IMR-90 (cell line): ENCODE measurements at places on chromosomes 2 and 18. TPM values are rescaled to one million over a fixed set of nuclear protein-coding genes. Genes with fewer than 3 reads are reported as not detected.

- no peaks in the 10 kb centered on the region for H3K27me3 ChIP-seq
- H3K4me1 ChIP-seq, result 0 out of 2 replicates have a peak, but pooled peaks cover 2% of the 10 kb centered on the region
- no peak overlapping the region for H3K4me3 ChIP-seq
These were observed 409.8 kb downstream of the GPD2 start for GRCh38 chr2:156845806-156846558.

- H3K4me3 ChIP-seq, result no peak overlapping the region
- no peak for DNase-seq
- no peaks in the 10 kb centered on the region for H3K4me1 ChIP-seq
- no peak overlapping the region for H3K27ac ChIP-seq
- H3K27me3 ChIP-seq, result no peaks in the 10 kb centered on the region
These were observed 17.0 kb downstream of the WDPCP start for GRCh38 chr2:63571291-63571690.

DNA sequence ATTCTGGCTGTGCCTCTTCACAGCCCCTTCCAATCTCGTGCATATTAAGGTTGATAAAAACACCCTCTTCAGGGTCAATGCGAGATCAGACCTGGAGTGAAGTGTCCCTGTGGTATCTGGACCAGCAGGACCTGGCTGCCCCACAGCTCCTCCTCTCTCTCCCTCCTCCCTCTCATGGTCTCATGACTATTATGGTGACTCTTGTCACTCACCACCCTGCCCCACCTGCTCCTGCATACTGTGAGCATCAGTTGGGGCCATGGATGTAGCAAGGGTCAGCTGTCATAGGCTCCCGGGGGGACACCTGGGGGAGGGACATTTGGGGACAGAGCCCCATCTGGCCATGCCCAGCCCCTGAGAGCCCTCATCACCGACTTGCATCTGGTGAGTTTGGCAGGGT, 50.2 kb downstream of the ODC1 start:
- DNase-seq, result no peak
- no peaks in the 10 kb centered on the region for H3K27me3 ChIP-seq
- H3K36me3 ChIP-seq, result peaks cover 3% of the 10 kb centered on the region; the same call in 1 of the 2 replicates
- H3K4me1 ChIP-seq, result peaks cover 3% of the 10 kb centered on the region; the same call in 1 of the 2 replicates

- H3K27me3 ChIP-seq, result no peaks in the 10 kb centered on the region
- peak; percentile 18 for DNase-seq
- H3K27ac ChIP-seq, result peak overlapping the region; percentile 67
- no peaks in the 10 kb centered on the region for H3K4me1 ChIP-seq
- peaks cover 2% of the 10 kb centered on the region; the same call in 1 of the 2 replicates for H3K36me3 ChIP-seq
These were observed 788 bp downstream of the USP14 start for GRCh38 chr18:159037-159652.

GRCh38 chr2:64263315-64263714, 119.1 kb upstream of the PELI1 start:
- no peak overlapping the region for H3K27ac ChIP-seq
- H3K4me1 ChIP-seq, result peaks cover 2% of the 10 kb centered on the region; the same call in 1 of the 2 replicates
- DNase-seq, result peak; percentile 88

DNA sequence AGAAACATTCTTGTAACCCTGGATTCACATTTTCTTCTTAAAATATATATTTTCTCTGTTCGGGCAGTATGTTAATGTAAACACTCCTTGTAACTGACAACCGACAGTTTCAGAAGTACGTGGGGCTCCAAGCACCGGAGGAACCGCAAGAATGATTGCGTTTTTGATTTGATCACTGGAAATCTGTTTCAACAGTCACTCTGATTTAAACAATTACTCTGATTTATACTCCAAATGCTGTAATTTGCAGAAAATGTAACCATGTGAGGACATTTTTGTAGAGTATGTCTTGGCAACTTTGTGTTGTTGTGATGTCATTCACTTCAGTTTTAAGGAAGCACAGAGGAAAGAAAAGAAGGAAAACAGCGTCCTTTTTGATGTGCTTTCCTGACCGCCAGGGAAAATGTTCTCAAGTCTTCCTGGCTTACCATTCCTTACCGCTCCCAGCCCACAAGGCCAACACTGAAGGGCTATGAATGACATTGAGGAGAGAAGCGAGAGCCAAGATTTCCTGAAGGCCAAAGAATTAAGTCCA, 77.7 kb downstream of the APOB start:
- H3K36me3 ChIP-seq, result no peaks in the 10 kb centered on the region
- no peak for DNase-seq
- H3K27me3 ChIP-seq, result peaks cover 15% of the 10 kb centered on the region
- no peak overlapping the region for H3K27ac ChIP-seq

GRCh38 chr2:86768189-86768949, 22.3 kb downstream of the CD8A start:
- no peaks in the 10 kb centered on the region for H3K27me3 ChIP-seq
- DNase-seq, result no peak
- no peak overlapping the region for H3K4me3 ChIP-seq
- no peaks in the 10 kb centered on the region for H3K4me1 ChIP-seq
- H3K27ac ChIP-seq, result no peak overlapping the region

DNA sequence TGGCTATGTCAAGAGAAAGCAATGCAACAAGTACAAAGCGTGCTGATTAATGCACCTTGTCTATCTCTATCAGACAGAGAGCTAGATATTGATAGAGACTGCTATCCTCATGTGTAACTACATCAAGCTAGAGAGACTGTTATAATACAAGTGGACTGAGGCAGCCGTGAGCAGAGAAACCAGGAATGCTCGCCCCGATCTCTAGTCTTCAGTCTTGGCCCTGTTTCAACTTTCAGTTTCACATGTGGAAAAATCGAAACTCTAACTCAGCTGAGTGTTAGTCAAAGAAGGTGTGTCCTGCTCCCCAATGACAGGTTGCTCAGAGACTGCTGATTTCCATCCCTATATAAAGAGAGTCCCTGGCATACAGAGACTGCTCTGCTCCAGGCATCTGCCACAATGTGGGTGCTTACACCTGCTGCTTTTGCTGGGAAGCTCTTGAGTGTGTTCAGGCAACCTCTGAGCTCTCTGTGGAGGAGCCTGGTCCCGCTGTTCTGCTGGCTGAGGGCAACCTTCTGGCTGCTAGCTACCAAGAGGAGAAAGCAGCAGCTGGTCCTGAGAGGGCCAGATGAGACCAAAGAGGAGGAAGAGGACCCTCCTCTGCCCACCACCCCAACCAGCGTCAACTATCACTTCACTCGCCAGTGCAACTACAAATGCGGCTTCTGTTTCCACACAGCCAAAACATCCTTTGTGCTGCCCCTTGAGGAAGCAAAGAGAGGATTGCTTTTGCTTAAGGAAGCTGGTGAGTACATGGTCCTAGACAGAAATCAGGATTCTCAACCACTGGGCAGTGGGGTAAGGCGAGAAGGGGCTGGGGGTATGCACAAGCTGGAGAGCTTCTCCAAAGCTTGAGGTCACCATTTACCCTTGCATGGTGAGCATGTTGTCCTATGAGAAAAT, at the start of gene RSAD2:
Gene RSAD2, plus strand, starts transcription at position 376 of the 903 bp plus-strand sequence. Its CDS starts 24 bp downstream, at position 400.
- peak; percentile 16 for DNase-seq
- H3K27ac ChIP-seq, result no peak within 1 kb of the TSS
- H3K4me1 ChIP-seq, result no peaks in the 10 kb centered on the region
- H3K4me3 ChIP-seq, result peak within 1 kb of the TSS; percentile 37
- H3K36me3 ChIP-seq, result no peaks in the 10 kb centered on the region

DNA sequence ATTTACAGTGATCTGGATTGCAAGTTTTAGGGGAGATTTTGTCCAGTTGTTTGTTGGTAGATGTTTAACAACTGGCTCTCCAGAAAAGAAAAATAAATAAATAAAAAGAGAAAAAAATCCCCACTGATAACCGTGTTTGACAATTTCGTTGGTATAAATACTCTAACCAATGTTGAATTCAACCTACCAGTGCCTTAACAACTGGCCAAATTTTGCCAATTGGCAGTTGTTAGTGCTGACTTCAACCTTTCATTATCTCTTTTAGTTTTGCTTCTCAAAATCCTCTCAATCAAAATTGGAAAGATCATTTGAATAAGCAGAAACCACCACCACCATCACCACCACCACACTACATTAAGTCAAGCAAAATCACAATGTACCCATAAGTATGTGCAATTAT, 490.3 kb downstream of the PIK3C3 start:
- no peaks in the 10 kb centered on the region for H3K27me3 ChIP-seq
- no peak overlapping the region for H3K4me3 ChIP-seq
- H3K4me1 ChIP-seq, result no peaks in the 10 kb centered on the region
- DNase-seq, result no peak

GRCh38 chr18:35289727-35290093, 319 bp downstream of the ZSCAN30 start:
- peaks cover 2% of the 10 kb centered on the region; the same call in 1 of the 2 replicates for H3K36me3 ChIP-seq
- H3K27ac ChIP-seq, result peak overlapping the region; percentile 58
- peaks cover 2% of the 10 kb centered on the region; the same call in 1 of the 2 replicates for H3K4me1 ChIP-seq
- DNase-seq, result no peak
- peak overlapping the region; percentile 63 for H3K4me3 ChIP-seq

The SATB2 gene
- total RNA-seq, result 8.4 and 9.2 TPM in 2 replicates

The ANKRD30B gene
- total RNA-seq, result not detected in 2 replicates

The FEV gene
- not detected in 2 replicates for total RNA-seq

The ARHGEF4 gene
- total RNA-seq, result 2.7 and 3.3 TPM in 2 replicates

The ANKRD30BL gene
- total RNA-seq, result not detected in 2 replicates

The LANCL1 gene
- total RNA-seq, result 46.4 and 53.8 TPM in 2 replicates

The GREB1L gene
- under 0.01 TPM in 1 of 2 replicates, not detected in the other for total RNA-seq

The LTBP1 gene
- total RNA-seq, result 297 and 326 TPM in 2 replicates

The AGXT gene
- total RNA-seq, result not detected in 2 replicates

The TMEM200C gene
- total RNA-seq, result 1.4 and 1.7 TPM in 2 replicates

The HOXD13 gene
- not detected in 2 replicates for total RNA-seq

The NYAP2 gene
- not detected in 2 replicates for total RNA-seq
